DMS 273 treated with DMSO at 0.1 percent for 48 hours (cell line): ENCODE measurements at places on chromosomes 7 and 10.

DNA sequence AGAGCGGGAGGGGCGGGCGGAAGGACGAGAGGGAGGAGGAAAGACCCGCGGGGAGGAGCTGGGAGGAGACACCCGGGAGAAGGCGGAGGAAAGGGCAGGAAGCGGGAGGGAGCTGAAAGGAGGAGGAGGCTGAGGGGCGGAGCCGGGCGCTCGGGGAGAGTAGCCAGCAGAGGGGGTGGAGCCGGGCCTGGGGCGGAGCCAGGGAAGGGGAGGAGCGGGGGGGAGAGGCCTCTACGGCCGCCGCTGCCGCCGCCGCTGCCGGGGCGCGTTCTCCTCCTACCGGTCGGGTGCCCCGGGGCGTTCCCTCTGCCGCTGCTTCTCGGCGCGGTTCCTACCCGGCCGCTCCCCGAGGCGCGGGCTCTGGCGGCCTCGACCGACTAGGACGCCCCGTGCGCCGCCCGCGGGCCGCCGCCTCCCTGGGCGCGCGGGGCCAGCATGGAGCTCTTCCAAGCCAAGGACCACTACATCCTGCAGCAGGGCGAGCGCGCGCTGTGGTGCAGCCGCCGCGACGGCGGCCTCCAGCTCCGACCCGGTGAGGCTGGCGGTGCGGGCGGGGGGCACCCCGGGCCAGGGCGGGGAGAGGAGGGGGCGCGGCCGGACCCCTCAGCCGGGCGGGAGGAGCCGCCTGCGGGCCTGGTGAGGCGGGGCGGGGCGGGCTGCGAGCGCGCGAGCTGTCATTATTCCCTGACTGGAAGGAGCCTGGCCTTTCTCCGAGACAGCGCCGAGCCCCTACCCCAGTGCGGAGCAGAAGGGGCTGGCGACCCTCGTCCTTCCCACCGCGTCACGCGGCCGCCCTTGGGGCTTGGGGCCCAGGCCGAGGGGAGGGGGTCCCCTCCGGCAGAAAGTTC lies at the start of gene INPP5F:
INPP5F (plus strand) TSS at position 223 of the 848 bp plus-strand sequence; CDS start at position 436, 213 bp downstream.
- peak; percentile 82 for DNase-seq

GRCh38 chr10:84537447-84537931 lies 209.1 kb downstream of the CCSER2 start:
- DNase-seq: no peak

- no peak for DNase-seq
These were observed 131.6 kb upstream of the KLF14 start for GRCh38 chr7:130865408-130866236.

DNA sequence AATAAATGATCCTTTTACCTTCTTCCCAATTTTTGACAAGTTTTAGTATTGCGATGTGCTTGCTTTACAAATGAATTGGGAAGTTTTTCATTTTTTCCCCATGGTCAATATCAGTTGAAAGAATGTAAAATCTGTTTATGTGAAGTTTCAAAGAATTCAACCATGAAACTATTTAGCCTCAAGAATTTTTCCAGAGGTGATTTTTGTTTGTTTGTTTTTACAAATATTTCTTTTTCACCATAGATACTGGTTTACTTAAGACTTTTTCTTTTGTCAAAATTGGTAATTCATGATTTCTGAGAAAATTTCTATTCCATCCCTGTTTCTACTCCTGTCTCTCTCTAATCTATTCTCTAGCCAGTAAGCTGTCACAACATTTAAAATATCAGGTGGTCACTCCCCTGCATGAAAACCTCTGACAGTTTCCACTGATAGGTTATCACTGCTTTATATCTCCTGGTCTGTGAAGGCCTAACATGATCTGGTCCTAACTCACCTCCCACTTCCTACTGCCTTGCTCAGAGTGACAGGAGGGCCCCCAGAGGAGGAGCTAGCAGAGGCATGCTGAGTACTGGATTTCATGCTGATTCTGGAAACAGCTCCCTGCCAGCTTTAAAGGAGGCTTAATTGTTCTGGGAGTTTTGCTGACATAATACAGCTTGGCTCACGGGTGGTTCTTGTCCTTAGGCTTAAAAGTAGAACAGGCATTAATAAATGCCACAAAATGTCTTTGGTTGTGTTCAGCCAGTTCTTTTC lies 7.6 kb upstream of the ARMS2 start:
- no peak for DNase-seq

- no peak for DNase-seq
These were observed at the start of gene PFKP for GRCh38 chr10:3067118-3067858. Gene PFKP, plus strand, starts transcription at chr10:3067548. Its CDS starts 48 bp downstream, at chr10:3067596.

DNA sequence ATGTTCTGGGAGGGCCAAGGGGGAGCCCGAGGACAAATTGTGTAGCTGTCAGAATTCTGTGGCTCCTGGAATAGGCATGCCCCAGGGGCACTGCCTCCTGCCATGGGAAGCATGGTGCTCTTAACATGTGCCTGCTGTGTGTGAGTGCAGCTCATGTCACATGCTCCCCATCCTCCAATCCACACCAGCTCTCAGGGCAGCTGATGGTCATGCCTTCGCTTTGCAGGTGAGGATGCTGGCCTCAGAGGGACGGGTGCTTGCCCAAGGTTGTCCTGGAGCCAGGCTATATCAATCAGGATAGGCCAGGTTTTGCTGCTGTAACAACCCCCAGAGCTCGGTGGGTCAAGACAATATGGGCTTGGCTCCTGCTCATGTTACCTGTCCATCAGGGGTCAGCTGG lies 303.4 kb downstream of the RPS24 start:
- DNase-seq: no peak

DNA sequence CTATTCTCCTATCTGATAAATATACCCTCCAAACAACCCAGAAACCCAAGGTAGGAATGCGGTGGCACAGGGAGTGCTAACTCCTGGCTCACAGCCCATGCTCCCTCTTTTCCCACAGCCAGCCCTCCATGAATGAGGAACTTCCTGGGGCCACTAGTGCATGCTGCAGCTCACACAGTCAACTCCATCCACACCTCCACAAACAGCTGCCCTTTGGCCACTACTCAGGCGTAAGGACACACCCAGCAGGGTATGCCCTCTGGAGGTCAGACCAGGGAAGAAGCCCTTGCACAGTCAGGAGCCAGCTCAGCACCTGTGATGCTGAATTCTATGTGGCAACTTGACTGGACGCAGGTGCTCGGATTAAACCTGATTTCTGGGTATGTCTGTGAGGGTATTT lies 85.2 kb upstream of the PIK3CG start:
- DNase-seq: no peak

- DNase-seq: no peak
These were observed 59.2 kb downstream of the FOXL3 start for GRCh38 chr7:348962-349743.

GRCh38 chr7:139124084-139124914 lies 14.8 kb upstream of the ZC3HAV1 start:
- no peak for DNase-seq

- no peak for DNase-seq
These were observed 138.8 kb upstream of the BTBD16 start for GRCh38 chr10:122132331-122132755.

- DNase-seq: no peak
These were observed 7.7 kb downstream of the PON1 start for GRCh38 chr7:95316588-95316987.

DNA sequence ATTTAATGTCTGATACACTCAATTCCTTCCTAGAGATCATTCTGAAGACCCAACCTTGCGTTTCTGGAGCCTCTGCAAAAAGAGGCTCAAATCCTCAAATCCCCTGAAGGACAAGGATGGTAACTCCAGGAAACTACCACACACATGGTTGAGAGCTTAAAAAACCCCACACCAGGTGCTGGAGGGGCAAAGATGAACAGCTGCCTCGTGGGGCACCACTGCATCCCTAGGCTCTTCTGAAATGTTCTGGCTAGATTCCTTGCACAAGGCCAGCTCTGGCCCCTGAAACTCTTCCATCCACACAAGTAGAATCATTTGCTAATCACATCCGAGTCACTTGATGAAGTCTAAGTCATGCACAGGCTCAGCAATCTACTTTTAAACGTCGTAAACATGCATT lies 286.6 kb downstream of the ELMO1 start:
- DNase-seq: no peak

GRCh38 chr7:134669845-134670373 lies 23.3 kb downstream of the BPGM start:
- DNase-seq: no peak

GRCh38 chr10:60384011-60384410 lies 5.7 kb downstream of the ANK3 start:
- no peak for DNase-seq

DNA sequence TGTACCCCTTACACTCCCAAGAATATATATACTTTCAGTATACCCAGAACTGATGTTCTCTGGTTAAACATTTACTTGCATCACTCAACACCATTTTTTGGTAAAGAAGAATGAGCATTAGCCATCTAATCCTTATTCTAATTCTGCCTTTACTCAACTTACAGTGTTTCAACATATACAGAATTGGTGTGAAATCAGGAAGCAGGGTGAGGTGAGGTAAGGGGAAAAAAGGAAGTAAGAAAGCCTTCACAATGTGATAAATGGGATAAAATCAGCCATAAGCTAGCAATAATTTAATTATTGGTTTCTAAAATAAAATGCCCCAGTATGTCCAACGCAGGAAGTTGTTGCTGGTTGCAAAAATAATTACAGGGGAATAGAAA lies 605.4 kb downstream of the KCNMA1 start:
- DNase-seq: no peak

DNA sequence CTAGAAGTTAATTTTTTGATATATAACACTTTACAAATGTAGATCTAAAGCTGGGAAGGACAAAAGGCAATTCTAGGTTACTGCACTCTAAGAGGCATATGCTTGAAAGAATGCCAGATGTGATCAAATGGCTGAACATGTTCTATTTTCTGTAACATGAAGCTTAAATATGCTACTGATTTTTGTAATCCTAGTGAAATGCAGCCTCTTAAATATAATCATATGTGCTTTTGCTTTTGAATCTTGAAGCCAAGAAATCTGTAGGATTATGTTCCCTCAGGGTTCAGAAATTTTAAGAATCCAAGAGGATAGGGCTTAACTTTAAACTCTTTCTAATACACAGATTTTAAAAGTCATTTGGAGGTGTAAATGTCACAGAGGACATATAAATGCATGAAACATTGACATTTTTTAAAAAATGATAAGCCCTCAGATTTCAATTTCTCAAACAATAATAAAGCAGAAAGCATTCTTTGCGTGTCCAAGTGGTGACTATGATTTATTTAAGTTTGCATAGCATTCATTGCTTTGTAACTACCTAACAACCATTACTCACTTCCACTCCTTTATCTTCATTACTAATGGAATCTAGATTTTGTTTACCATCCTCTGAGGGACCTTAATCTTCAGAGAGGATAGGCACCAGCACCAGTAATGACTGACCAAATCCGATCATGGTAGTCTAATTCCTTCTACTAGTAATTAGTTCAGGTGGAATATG lies 170.4 kb downstream of the MAGI2 start:
- DNase-seq: peak; percentile 40

DNA sequence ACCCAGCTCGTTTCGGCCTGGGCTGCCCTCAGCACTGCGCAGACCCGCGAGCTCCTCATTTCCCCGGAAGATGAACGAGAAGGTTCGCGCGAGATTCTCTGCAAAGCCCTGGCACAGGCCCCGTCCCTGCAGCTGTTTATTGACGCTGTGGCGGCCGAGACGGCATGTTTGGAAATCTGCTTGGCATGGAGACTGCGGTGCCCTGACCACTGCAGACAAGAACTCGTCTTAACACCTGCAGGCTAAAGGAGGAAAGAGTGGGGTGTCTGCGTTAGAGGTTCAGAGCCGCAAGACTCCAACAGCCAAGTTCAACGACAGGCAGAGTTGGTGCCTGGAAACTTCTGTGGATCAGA lies 125.6 kb downstream of the DNAJB6 start:
- no peak for DNase-seq

DNA sequence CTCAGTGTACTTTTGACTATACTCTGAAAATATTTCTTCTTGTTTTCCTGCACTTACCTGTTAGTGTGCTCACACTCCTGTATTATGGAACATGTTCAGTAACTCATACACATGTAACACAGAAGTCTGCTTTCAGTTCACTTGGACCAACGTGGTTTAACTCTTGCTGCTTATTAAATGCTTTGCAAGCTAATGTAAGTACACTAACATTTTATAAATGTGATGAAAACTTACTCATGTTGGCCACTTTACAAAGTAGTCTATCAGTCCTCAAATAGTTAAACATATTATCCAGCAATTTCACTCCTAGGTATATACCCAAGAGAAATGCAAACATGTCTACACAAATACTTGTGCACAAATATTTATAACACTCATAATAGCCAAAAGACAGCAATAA lies 98.4 kb downstream of the UBE2H start:
- no peak for DNase-seq

GRCh38 chr7:36787933-36788378 lies 63.7 kb upstream of the AOAH start:
- no peak for DNase-seq

GRCh38 chr7:46449743-46450142 lies 528.7 kb upstream of the IGFBP3 start:
- DNase-seq: no peak

DNA sequence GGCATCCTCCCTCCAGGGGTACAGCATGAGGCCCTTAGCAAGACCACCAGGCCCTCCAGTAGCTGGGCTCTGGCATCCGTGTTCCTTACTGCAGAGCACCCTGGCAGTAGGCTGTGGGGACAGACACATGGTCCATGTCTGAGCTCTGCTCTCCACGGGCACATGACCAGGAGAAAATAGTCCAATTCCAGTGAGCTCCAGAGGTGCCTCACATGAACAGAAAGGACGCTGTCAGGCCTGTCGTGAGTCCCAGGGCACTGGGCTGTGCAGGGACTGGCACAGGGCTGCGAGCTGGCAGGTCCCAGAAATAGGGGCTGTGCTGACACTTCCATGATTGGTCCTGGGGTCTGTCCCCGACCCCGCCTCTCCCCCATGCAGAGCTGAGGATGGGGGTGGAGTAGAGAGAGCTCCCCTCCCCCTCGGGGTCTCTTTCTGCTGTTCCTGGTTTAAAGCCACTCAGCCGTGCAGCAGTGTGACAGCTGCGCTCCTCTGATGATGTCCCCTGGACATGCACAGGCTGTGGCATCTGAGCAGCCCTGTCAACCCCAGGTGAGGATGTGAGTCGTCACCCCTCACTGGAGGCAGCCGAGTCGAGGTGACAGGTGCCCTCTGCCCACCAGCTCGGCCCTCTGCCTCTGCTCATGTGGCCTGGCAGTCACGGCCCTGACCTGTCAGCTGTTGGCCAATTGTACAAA lies 25.2 kb upstream of the ZNF488 start:
- DNase-seq: no peak

DNA sequence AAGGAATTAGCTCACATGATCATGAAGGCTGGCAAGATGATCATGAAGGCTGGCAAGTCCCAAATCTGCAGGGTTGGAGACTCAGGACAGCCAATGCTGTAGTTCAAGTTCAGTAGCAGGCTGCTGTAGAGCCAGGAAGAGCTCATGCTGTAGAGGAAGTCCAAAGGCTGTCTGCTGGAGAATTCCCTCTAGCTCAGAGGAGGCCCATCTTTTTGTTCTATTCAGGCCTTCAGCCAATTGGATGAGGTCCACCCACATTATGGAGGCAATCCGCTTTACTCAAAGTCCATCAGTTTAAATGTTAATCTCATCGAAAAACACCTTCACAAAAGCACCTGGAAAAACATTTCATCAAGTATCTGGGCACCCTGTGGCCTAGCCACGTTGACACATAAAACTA lies 24.8 kb upstream of the FAM171A1 start:
- no peak for DNase-seq
